ENCODE measurements at places on chromosomes 1 and 21. TPM values are rescaled to one million over a fixed set of nuclear protein-coding genes. Genes with fewer than 3 reads are reported as not detected.

- no peak for DNase-seq
These were observed 7.3 kb upstream of the RBM34 start for GRCh38 chr1:235168375-235168774.

- DNase-seq: peak; percentile 72
These were observed 40.7 kb upstream of the DHCR24 start for GRCh38 chr1:54927472-54928240.

DNA sequence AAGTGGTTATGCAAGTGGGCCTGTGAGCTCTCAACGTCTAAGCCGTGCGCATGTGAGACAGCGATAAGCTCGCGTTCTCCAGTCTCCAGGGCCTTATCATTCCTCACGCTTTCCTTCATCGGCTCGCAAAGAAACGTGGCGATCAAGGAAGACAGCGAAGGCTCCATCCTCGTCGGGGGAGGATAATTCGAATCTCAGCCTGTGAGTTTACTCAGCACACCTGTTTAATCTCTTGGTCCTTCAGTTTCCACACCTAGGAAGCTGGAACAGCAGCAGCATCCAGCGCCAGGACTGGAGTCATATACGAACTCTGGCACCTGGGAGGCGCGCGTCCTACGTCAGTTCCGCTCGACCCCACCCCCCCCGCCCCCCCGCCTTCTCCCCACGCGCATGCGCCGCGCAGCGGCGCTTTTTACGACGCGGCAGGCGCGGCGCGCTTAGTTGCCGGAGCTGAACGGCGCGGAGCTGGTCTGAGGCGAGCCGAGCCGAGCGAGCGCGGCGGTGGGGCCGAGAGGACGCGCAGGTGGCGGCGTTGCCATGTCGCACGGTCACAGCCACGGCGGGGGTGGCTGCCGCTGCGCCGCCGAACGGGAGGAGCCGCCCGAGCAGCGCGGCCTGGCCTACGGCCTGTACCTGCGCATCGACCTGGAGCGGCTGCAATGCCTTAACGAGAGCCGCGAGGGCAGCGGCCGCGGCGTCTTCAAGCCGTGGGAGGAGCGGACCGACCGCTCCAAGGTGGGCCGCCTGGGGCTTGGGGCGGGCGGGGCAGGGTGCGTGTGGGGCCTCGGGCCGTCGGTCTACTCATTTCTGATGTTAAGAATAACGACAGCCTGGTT, at the start of gene PITHD1:
PITHD1 (plus strand) TSS at position 440 of the 836 bp plus-strand sequence; CDS start at position 538, 98 bp downstream.
- peak; percentile 83 for DNase-seq

DNA sequence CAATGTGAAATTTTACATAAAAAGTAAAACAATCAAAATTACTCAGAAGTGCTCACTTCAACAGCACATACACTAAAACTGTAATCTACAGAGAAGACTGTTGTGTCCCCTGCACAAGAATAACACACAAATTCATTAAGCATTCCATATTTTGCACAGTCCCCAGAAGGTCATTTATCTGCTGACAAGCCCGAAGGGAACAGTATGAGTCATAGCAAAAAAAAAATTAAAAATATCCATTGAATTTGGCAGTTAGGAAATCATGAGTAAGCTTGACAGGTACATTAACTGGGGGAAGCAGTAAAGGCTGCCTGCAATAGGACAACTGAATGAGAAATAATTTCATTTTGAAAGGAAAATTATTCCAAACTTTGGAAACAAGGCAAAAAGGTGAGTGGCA, 3.3 kb upstream of the CACYBP start:
- DNase-seq: no peak

- DNase-seq: peak; percentile 52
These were observed 12.8 kb upstream of the MPZL1 start for GRCh38 chr1:167708940-167709389.

DNA sequence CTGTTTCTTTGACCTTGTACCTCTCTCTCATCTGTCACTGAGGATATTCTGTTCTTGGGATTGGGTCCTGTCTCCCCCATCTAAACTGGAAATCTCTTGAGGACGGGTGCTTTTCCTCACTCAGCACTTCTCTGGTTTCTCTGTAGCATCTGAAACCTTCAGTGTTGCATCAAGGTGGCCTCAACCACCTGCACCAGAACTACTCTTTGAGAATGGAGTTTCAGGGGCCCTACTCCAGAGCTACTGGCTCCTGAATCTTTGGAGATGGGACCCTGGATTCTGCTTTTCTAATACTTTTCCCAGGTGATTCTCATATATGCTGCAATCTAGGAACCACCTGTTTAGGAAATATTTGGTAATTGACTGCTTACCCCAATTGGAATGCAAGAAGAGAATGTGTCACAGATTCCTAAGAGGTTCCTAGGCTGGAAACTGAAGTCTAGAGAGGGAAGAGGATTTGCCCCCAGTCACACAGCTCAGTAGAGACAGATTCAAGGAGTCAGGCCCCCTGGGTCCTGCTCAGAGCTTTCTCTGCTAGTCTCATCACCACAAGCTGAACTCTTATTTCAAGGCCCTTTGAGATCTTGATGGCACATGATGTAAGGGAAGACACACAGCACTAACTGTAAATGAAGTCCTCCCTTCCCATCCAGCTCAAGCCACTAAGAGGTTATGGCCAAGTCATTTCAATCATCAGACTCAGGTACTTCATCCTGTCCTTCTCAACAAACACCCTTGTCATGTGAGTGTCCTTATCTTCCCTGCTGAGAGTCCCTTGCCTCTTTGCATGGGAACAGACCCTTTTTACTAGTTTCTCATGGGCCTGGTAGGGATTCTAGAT, 48.7 kb downstream of the EIF2D start:
- DNase-seq: no peak

DNA sequence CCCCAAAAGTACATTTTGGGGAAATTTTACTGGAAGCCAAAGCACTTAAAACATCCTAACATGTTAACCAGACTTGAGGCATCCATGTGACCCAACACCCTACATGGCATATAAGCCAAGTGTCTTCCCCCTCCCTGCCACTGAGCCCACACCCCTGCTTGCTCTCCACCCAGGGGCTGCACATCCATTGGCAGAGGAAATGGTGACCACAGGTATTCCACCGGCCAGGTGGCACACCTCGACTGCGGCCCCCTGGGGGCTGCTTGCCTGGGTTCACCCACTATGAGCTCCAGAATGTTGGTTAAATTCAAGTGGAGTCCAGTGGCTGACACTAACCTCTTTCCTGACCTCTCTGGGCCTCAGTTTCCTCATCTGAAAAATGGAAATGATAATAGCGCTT, 64.4 kb upstream of the FAM20B start:
- DNase-seq: no peak

The DHX9 gene
- 113 TPM for total RNA-seq

The LCE1A gene
- not detected for total RNA-seq

The CFAP74 gene
- total RNA-seq: not detected
